ENCODE measurements at places on chromosomes 12 and 14.

DNA sequence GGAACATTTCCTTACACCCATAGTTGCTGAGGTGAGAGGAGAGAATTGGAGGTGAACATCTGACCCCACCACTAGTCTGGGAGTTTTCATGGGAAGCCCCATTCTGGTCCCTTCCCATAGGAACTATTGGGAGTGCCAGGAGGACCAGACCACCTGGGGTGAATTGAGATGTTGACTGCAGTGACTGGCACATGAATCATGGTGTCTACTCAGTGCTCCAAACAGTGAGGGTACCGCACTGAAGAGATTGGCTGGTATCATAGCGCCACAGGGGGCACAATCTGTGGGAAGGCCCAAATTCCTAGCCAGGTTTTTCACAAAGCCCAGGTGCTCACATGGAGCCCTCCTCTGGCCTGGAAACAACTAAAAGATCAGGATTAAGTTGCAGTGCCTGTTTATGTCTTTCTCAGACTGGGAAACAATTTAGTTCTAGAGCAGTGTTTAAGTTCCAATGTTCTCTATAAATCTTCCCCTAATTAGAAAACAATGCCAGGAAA lies 3.7 kb upstream of the RNASE9 start:
- DNase-seq, result no peak

DNA sequence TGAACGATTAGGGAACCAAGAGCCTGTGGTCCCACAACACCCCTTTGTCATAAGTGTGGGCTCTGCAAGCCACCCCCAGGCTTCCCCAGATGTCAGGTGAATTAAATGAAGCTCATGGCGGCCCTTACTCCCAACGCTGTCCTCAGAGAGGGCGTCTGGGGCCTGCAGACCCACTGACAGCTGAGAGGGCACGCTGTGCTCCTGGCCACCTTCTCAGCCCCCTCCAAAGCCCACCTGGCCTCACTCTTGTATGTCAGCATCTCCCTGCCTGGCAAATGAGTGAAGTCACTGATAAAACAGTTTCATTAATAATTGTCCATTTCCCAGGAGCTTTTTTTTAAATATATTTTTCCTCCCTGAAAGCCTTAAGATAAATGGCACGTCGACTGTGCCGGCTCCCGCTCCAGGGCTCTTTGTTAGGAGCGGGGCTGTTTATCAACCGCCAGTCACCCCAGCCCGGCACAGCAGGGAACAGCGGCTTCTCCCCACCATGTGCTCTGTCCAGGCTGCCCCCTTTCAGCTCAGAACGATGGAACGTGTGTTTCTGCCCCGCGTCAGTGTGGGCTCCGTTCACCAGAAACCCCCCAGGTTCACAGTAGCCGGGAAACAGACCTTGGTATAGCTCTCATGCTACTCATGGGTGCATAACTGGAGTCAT lies 94.7 kb upstream of the SFSWAP start:
- DNase-seq, result no peak

DNA sequence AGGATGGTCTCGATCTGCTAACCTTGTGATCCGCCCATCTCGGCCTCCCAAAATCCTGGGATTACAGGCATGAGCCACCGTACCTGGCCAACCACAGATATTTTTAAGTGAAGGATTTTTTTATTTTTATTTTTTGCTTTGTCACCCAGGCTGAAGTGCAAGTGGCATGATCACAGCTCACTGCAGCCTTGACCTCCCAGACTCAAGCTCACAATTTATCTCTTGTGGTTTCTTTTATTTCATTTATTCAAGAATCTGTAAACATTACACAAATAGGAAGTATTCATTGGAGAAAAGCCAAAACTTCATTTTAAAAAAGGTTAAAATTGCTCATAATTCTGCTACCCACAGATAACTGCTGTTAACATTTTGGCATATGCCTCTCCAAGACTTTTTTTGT lies 13.3 kb downstream of the MOAP1 start:
- DNase-seq, result no peak

- no peak for DNase-seq
These were observed 110.9 kb upstream of the MGAT4C start for GRCh38 chr12:86367137-86367536.

DNA sequence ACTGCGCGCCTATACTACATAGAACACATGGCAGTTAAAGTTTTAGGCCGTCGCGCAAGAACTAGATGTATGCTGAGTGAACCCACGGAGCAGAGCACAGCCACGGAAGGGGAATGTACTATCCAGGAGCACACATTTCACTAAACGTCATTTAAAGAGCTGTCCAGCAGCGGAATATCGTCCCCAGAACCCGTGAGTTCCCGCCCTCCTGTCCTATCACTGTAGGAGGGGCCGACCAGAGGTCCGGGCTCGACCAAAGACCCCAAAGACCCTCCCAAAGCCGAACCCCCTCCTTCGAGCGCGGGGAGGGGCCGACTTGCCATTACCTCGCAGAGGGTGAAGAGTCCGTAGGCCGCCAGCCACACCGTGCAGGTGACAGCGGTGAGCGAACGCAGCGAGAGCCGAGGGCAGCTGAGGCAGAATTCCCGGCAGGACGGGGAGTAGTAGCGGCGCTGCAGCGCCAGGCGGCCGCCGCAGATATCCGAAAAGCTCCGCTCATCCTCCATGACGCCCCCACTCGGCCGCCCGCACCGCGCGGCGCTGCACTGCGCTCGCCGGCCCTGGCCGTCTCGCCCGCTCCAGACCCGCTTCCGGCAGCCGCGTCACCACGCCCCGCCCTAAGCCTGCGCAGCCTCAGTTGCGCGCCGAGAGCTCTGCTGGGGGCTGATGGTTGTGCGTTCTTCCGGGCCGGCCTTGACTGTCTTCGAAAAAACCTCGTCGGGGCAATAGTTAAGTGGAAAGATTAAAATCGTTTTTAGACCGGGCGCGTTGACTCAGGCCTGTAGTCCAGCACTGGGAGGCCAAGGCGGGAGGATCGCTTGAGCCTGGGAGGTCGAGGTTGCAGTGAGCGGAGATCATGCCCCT lies at the start of gene PIGH:
Gene PIGH (minus strand): TSS at position 571 of the 864 bp plus-strand sequence. CDS start 65 bp downstream, at position 506.
- peak; percentile 94 for DNase-seq

DNA sequence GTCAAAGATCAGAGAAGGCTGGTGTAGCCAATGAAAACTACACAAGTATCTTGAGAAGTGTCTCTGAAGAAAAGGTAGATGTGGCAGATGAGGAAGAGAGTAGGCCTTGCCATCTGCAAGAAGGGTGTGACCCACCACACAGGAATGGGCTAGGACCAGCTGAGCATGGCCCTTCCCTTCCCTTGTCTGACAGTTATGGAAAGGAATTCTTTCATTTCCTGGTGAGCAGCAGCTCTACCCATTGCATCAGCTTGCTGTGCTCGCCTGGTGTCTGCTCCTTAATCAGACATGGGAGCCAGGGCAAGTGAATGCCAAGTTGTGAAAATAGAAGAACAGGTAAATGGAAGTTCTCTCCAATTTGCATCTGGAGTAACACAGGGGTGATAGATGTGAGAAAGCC lies 145.2 kb upstream of the KRR1 start:
- no peak for DNase-seq

- no peak for DNase-seq
These were observed 2.9 kb downstream of the PHLDA1 start for GRCh38 chr12:76028571-76029277.

DNA sequence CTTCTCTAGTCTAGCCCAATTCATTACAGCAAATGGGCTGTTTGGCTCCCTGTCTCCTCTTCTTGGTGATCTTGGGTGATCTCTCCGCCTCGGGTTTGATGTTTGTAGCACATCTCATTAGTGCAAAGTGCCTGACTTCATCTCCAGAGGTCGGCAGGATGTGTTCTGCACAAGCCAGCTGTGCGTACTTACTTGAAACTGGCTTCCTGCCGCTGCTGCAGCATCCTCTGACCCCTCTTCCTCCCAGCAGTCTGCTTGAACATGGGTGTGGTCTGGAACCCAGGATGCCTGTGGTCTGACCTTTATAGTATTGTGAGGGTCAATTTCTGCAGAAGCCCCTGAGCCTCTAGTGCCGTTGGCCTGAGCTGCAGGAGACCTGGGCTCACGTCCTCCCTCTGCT lies 99.2 kb downstream of the BEGAIN start:
- no peak for DNase-seq

DNA sequence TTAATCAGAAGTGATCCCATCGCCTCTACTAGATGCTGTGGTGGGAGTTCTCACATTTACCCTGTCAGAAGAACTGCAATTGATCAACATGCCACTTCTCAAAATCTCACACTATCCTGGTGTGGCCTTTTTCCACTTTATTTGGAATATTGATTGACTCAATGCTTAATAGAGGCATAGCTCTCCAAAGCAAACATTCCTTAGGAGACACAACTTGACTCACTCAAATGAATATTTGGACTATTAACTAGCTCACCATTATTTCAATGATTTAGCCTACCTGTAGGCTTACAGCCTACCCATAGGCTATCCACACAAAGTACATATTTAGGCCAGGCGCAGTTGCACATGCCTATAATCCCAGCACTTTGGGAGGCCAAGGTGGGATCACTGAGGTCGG lies 186.5 kb downstream of the KLHL28 start:
- DNase-seq, result no peak

- DNase-seq, result no peak
These were observed 100.4 kb upstream of the PMCH start for GRCh38 chr12:102298022-102298421.

DNA sequence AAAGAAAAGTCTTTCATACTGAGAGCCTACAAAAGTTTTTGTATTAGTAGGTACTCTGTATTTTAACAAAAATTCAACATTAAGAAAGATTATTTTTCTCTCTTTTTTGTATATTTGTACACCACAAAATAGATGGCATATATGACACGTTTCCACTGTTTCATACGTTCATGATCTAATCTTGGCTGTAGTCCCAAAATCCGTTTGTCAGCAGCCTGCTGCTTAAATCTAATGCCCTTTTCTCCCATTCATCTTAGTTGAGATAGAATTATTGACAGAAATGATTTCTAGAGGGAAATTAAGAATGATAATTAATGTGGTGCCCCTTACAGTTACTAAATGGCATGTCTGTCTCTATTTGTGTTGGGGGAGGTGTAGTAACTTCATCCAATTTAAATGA lies 140.7 kb upstream of the NOVA1 start:
- DNase-seq, result no peak

DNA sequence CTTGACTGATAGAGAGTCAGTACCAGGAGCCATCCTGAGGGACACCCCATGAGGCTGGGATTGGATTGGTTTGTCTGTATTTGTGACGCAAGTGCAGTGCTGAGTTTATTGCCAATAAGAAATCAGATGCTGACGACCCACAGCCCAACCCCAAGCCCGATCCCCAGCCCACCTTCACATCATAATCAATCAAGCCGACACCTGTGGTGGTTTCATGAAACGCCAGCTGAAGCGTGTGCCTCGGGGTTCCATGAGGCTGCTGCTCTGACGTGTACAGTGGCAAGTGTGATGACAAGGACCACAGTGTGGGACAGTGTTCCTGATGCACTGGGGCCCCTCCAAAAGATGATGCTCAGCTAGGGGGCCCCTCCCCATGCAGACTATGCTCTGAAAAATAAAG lies 62.1 kb upstream of the C14orf180 start:
- no peak for DNase-seq

DNA sequence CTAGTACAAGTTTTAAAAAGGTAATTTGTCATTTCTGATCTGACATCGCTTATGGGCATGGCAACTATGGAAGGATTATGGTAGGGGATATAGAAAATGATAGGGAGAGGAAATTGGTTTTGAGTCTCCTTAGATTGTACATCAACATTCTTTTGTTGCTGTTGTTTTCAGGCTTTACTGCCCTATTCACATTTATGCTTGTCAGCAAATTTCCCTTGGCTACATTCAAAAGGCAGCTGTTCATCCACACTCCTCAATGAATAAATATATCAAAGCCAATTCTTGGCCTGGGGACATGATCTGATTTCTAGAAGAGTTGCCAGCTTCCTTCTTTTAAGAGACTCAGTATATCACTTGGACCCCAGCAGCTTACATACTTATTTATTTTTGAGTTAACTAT lies 283.4 kb downstream of the CEP128 start:
- no peak for DNase-seq

DNA sequence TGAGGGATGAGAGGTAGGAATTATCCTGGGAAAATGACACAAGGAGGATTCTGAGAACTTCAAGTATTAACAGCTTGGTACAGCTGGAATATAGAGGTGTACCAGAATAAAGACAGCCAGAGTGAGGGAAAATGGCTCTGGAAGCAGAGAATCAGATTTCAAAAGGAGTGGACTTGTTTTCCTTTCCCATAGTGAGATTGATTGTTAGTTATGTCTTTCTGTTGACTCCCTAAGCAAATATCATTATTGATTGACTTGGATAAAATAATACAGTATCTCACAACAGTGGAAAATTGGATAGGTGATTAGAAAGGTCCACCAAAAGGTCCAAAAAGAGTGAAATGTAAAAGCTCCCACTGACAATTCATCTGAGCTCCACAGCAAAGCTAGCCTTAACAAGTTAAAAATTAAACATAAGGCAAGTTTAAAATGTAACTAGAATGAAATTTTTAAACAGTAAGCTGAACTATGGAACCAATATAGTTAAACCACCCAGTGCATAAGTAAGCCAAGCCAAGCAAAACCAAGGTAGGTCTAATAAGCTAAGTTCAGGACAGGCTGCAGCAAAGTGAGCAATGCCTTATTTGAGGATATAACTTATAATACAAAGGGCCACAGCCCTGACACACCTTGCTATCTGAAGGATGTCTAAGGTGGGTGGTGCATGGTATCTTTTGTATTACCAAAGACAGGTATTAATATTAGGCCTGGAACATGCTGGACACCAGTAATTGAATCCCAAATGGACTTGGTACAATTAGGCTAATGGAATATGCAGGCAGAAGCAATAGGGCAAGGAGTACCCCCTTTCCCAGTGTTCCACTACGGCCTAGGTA lies 21.8 kb downstream of the ENTPD5 start:
- DNase-seq, result no peak

- no peak for DNase-seq
These were observed 66.4 kb downstream of the PTPRR start for GRCh38 chr12:70854138-70854537.

- DNase-seq, result no peak
These were observed 162.2 kb upstream of the EGLN3 start for GRCh38 chr14:34113005-34113511.

DNA sequence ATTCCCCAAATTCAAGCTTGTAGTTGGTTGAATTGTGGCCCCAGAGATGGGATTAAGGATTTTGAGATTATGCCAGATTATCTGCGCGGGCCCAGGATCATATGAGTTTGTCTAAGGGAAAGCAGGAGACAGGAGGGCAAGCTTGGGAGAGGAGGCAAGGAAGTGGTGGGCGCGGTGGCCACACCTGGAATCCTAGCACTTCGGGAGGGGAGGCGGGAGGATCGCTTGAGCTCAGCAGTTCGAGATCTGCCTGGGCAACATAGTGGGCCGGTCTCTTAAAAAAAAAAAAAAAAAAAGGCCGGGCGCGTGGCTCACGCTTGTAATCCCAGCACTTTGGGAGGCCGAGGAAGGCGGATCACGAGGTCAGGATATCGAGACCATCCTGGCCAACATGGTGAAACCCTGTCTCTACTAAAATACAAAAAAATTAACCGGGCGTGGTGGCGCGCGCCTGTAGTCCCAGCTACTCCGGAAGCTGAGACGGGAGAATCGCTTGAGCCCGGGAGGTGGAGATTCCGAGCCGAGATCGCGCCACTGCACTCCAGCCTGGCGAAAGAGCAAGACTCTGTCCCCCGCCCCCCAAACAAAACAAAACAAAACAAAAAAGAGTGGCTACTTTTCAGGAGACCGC lies 881 bp upstream of the PUS1 start:
- DNase-seq, result peak; percentile 25
